NCI-H2081 (cell line): ENCODE measurements at places on chromosomes 11 and 22.

DNA sequence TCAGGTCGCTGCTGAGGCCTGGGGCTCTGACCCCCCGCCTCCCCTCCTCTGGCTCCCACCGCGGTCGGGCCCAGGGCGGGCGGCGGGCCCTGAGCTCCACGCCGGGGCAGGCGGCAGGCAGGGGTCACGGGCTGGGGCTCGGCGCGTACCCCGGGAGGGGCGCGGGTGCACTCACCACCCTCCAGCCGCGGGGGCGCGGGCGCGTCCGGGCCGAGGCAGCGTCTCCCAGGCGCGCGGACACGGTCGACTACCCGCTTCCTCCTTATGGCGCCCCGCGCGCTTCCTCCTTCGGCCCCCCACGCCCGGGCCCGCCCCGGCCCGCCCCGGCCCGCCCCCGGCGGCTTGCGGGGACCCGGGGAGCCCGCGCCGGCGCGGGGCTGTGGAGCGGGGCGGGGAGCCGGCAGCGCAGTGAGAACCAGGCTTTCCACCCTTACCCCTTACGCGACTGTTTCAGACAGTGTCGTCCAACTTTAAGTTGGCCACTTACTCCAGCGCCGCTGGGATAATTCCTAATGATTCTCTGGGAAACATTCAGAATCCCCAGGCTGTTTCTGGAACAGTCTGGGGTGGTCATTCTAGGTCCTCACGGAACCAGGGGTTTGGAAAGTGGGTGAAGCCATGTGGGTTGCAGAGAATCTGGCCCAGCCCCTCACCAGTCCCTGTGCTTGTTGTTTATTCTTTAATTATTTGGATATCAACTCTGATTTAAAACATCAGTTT lies at the start of gene BID:
Gene BID, minus strand, starts transcription at position 264 of the 720 bp plus-strand sequence. CDS start 24,353 bp downstream, outside the sequence.
- peak; percentile 39 for DNase-seq

GRCh38 chr11:2586793-2587131 lies 113.0 kb downstream of the KCNQ1OT1 start:
- DNase-seq = no peak

GRCh38 chr11:110072930-110073329 lies 20.3 kb upstream of the ZC3H12C start:
- no peak for DNase-seq

DNA sequence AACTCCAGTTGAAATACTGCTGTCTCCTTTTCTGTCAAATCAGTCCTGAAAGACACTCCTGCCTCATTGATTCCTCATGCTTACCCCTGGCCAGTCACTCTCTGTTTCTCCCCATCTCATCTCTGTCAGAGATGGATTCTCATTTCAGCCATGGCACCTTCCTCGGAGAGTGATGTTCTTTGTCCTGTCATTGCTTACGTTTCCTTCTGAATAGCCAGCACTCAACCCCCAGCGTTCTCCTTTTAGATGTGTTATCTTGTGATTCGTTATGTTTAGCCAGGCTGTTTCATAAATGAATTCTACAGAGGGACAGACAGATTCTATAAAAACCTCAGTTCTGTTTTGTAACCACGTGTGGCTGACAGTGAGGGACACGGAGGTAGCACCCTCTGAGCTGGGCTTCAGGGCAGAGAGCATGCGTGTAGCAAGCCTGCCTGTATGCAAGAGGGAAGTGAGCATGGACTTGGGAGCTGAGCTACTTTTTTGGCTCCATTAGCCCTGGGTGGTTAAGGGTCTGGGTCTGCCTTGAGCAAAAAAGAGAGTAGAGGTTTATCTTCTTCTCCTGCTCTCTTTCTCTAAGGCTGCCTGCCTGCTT lies 354.6 kb downstream of the DDX10 start:
- DNase-seq = no peak

DNA sequence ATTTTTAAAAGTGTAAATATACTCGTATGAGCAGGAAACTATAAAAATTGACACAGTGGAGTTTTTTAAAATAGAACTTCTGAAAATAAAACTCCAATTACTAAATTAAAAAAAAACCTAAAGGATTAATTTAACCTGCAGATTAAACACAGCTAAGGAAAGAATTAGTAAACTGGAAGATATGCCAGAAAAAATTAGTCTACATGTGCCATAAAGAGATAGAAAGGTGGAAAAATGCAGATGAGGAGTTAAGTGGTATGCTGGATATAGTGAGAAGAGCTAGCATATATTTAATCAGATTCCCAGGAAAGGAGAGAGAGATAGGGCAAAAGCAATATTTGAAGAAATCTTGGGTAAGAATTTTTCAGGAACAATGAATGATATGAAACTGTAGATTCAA lies 315.8 kb upstream of the CADM1 start:
- no peak for DNase-seq

GRCh38 chr11:629237-629583 lies 2.2 kb upstream of the SCT start:
- DNase-seq = no peak

DNA sequence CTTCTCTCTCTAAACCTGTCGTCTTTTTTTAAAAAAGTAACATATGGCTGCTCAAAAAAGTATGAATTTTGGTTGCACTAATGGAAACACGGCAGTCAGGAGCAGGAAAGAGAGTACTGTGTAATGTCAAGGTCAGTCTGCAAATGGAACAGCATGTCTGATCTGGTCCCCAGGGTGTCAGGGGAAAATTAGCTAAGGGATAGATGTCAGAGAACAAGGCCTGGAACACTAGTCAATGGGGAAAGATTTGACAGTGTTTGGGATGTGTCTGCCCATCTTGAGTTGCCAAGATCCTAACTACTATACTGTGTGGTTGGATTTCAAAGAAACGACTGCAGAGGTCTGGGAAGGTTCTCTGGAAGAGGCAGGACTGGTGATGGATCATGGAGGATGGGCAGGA lies 65.7 kb upstream of the PHOX2A start:
- no peak for DNase-seq

GRCh38 chr22:41770715-41771468 lies 29.6 kb upstream of the CCDC134 start:
- no peak for DNase-seq

GRCh38 chr11:12185106-12185690 lies 74.8 kb downstream of the MICAL2 start:
- no peak for DNase-seq

GRCh38 chr11:72774499-72774898 lies 19.3 kb downstream of the STARD10 start:
- no peak for DNase-seq

- no peak for DNase-seq
Observed at GRCh38 chr11:129825380-129825779, 9.7 kb downstream of the TMEM45B start.

- DNase-seq = no peak
Observed at GRCh38 chr11:10139143-10139542, 154.9 kb downstream of the SBF2 start.

- DNase-seq = no peak
Observed at GRCh38 chr11:69707176-69707575, 3.4 kb upstream of the FGF19 start.

DNA sequence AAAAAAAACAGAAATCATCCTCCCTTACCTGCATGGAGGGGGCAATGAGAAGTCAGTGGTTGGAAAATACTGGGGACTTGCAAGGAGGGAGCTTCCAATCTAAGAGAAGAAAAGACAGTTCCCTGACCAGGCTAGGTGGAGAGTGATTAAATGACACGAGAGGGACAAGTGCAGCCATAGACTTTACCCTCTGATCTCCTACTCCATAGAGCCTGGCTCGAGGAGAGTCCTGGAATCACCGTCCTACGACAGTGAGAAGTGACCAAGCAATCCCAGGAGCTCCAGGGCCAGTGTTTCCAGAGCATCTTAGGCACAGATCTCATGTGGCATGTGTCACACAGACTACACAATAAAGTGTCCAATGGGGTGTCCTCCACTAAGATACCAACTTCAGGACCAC lies 25.7 kb downstream of the MYH9 start:
- no peak for DNase-seq

GRCh38 chr22:29617922-29618629 lies 14.6 kb downstream of the NF2 start:
- no peak for DNase-seq

DNA sequence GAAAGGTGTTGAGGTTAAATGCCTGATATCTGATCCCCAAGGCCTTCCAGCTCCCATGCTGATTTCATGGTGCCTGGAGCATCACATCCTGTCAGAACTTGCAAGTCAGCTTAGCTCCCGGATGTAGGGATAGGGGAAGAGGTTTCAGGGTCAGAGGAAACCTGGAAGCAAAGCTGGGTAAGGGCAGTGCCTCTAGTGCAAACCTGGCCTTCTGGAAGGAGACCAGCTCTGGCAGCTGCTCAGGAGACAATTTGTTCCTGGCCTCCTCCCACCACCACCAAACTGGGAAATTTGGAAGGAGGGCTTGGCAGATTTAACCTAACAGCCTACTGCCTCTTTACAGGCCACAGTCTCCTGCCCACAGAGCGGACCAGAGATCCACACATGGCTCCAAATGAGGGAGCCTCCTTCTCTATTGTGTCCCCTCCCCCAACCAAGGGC lies 9.2 kb upstream of the TSKU start:
- no peak for DNase-seq

- peak; percentile 23 for DNase-seq
Observed at GRCh38 chr11:288478-289397, at the start of gene PGGHG. Gene PGGHG (plus strand): TSS chr11:289126. CDS start chr11:289817, 691 bp downstream.

- no peak for DNase-seq
Observed at GRCh38 chr11:79852176-79852575, 411.3 kb upstream of the TENM4 start.

GRCh38 chr11:60127311-60127811 lies 38.9 kb downstream of the MS4A2 start:
- DNase-seq = no peak

GRCh38 chr11:80616070-80616800 lies 1175.4 kb upstream of the TENM4 start:
- no peak for DNase-seq

- DNase-seq = no peak
Observed at GRCh38 chr11:57506522-57506921, 9.0 kb downstream of the SLC43A1 start.

DNA sequence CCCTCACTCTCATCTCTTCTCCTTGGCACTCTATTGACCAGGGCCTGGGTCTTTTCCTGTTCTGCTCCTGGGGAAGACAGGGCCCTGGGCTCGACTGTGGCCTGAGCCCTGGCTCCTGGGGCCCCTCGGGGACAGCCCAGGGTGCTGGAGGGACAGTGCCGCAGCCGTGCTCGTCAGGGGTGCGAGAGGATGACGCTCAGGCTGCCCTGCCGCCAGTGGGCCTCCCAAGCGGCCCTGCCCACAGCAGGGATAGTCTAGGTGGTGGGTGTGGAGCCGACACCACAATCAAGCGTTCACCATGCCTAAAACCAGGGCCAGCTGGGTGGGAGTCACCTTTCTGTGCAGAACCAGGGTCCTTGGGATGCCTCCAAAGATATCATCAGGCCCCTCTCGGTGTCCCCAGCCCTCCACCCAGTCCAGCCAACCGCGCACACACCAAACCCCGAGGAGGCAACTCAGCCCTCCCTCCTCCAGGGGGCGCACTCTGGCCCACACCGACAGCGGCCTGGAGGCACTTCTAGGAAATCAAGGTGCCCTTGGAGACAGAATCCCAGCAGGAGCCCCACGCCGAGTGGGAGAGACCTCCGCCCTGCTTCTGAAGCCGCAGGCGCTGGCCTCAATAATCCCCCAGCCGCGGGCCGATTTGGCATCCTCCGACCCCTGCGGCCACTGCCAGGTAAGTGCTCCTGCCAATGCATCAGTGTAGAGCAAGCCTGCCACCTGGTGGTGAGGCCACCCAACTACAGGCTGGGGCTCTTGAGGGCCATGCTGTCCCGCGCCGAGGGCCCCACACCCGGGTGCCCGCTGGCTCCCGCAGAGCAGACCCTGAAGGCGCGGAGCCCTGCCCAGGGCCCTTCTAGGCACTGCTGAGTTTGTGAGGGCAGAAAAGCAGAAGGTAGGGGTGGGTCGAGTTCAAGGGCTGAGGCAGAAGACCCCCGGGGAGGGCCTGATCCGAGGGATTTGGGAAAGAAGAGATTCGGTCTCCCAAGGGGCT lies 496.4 kb downstream of the BUD13 start:
- DNase-seq = peak; percentile 84

DNA sequence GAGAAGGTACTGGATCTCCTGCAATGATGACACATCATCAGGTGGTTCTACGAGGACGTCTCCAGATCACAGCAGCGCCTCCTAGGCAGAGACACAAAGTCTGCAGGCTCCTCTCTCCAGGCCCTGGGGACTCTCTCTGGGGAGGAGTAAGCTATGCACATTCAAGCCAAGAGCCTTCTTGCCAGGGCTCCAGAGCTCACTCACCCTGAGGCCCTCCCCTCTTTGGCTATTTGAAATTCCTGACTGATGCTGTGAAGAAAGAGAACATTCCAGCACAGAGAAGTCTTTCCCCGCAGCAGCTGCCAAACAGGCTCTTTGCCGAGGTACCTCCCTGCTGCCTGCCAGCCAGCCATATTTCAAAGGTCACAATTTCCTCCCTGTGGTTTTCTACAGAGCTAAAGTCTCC lies 204.9 kb downstream of the CSNK2A3 start:
- DNase-seq = no peak

DNA sequence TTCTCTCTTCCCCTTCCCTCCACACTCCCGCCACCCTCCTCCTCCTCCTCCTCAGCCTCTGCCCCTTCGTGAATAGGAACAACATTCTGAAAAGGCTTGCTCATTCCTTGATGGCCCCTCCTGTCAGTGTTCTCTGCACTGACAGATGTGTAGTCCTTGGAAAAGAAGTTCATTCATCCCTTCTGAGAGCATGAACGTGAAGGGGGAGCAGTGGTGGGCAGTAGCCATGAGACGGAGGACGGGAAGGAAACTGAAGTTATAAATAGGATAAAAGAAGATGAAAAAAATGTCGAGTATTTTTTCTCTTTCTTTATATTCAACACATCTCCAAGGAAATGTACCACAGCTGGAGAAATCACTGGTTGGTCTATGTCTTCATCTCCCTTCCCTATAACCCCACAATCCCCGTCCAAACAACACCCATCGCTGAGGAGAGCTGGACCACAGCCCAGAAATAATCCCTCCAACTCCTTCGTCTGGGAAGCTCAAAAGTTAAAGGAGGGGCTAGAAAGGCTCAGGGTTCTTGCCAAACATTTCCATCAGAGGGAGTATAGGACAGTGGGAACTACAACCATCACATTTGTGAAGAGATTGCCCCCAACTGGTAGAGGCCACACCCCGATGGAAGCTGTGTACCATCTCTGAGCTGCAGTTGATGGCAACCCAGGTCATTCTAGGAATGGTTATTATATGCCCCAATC lies 33.5 kb downstream of the ETS1 start:
- DNase-seq = no peak

- no peak for DNase-seq
Observed at GRCh38 chr11:5071799-5072198, 2.4 kb downstream of the OR52E1 start.

DNA sequence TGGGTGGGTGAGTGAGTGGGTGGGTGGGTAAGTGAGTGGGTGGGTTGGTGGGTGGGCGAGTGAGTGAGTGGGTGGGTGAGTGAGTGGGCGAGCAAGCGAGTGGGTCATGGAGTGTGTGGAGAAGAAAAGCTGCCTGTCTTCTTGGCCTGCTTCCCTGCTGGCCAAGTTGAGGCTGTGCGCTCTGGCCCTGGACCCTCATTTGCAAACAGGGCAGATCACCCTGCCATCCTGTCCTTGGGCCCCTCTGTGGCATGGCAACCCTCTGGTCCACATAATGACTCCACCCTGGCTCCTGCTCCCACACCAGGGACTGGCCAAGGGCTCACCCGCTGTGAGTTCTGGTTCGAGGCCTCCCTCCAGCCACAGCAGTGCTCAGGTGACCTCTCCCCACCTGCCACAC lies 35.1 kb downstream of the CAPN1 start:
- no peak for DNase-seq
